Activated CD8-positive, alpha-beta T cell treated with anti-CD3 and anti-CD28 coated beads for 36 hours (primary cell): ENCODE measurements at places on chromosomes 12 and 14. TPM values are rescaled to one million over a fixed set of nuclear protein-coding genes. Genes with fewer than 3 reads are reported as not detected.

- no peaks in the 10 kb centered on the region for H3K4me1 ChIP-seq
- peaks cover 7% of the 10 kb centered on the region for H3K27me3 ChIP-seq
Measured at GRCh38 chr14:74414403-74415114, 11.5 kb downstream of the SYNDIG1L start.

- H3K4me3 ChIP-seq = no peak overlapping the region
- H3K27ac ChIP-seq = peak overlapping the region; percentile 49
- H3K36me3 ChIP-seq = peaks cover 14% of the 10 kb centered on the region
- DNase-seq = peak; percentile 71
- peaks cover 22% of the 10 kb centered on the region for H3K4me1 ChIP-seq
Measured at GRCh38 chr12:69534389-69534822, 50.9 kb upstream of the CCT2 start.

DNA sequence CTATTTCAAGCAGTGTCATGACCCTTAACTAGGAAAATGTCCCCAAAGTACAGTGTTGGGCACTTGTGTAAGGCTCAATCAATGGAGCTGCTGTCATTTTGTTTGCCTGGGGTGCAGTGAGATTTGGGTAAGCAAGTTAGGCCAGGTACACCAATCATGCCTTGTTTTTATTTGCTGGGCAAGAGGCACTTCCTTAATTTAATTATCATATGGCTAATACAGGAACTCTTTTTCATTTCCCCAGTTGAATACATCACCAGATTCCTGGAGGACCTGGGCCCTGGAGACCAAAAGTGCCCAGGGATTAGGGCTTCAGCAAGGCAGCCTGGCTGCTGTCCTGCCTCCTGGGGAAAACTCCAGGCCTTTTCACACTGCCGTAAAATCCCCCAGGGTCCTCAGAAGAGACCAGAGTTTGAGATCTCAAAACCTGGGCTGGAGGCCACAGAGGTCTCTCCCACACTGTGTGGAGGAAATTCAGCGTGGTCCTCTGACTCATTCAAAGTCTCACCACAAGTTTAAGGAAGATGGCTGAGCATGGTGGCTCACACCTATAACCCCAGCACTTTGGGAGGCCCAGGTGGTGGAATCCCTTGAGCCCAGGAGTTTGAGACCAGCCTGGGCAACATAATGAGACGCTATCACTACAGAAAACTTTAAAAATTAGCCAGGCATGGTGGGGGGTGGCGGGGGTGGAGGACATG lies 28.4 kb upstream of the FOXN3 start:
- DNase-seq = peak; percentile 76
- peak overlapping the region; percentile 32 for H3K4me3 ChIP-seq
- peak overlapping the region; percentile 94 for H3K27ac ChIP-seq
- peaks cover 77% of the 10 kb centered on the region for H3K4me1 ChIP-seq

- no peak for DNase-seq
- H3K4me1 ChIP-seq = peaks cover 25% of the 10 kb centered on the region
- peak overlapping the region; percentile 96 for H3K27ac ChIP-seq
- H3K36me3 ChIP-seq = peaks cover 22% of the 10 kb centered on the region
- no peaks in the 10 kb centered on the region for H3K27me3 ChIP-seq
Measured at GRCh38 chr12:65168681-65169319, 583 bp upstream of the LEMD3 start.

The SLC4A8 gene
- 1.1 TPM for total RNA-seq

The CLMN gene
- 0.59 TPM for total RNA-seq
